ENCODE measurements at places on chromosomes 1 and 21. TPM values are rescaled to one million over a fixed set of nuclear protein-coding genes. Genes with fewer than 3 reads are reported as not detected.

Gene S100A14
- total RNA-seq, result 0.33 TPM

Gene TMEM81
- 1.5 TPM for total RNA-seq

Gene A3GALT2
- not detected for total RNA-seq

Gene LMNA
- total RNA-seq, result 2,796 TPM

Gene S100A3
- 8.6 TPM for total RNA-seq

Gene DARS2
- total RNA-seq, result 31.0 TPM

Gene GPR161
- total RNA-seq, result 26.8 TPM

Gene TNFRSF4
- total RNA-seq, result under 0.01 TPM

Gene KCNH1
- 0.15 TPM for total RNA-seq

Gene AKR7A2
- total RNA-seq, result 101 TPM

Gene GBP2
- total RNA-seq, result 47.7 TPM

Gene LHX8
- total RNA-seq, result under 0.01 TPM

Gene LCE6A
- total RNA-seq, result not detected

Gene PTGER3
- 3.9 TPM for total RNA-seq

Gene GUCA2B
- total RNA-seq, result not detected

Gene LDLRAD2
- total RNA-seq, result 0.29 TPM

Gene FLG2
- not detected for total RNA-seq

Gene CFHR2
- not detected for total RNA-seq

Gene GPR25
- total RNA-seq, result not detected

Gene RHD
- not detected for total RNA-seq

Gene LORICRIN
- not detected for total RNA-seq

Gene BEND5
- not detected for total RNA-seq

Gene FAM229A
- 2.3 TPM for total RNA-seq

Gene CATSPERE
- total RNA-seq, result 0.44 TPM

Gene BPNT1
- total RNA-seq, result 33.9 TPM
